ENCODE measurements at places on chromosomes 12 and 14. TPM values are rescaled to one million over a fixed set of nuclear protein-coding genes. Genes with fewer than 3 reads are reported as not detected.
A peak's percentile ranks its signal among the peaks of the same experiment; 100 is the strongest.

ENO2 gene
- total RNA-seq, result 41.9 TPM

DNA sequence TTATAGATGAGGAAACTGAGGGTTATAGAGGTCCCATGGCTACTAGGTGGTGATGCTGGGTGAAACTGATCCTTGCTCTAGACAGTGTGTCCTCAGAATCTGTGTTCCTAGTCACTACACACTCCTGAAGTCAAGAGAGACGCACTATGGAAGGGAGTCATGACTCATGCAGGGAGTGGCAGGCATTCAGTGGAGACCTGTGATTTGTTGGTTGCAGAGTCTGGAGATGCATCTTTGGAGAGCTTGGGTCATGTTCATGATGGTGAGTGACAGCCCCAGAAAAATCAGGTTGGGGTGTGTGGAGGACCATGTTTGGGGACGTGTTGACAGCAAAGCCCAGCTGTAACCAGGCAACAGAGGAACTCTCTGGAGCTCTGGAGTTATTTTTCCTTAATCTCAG lies 38.0 kb upstream of the FBXO21 start:
- no peak for DNase-seq
- H3K27me3 ChIP-seq, result peaks cover 5% of the 10 kb centered on the region
- H3K4me1 ChIP-seq, result no peaks in the 10 kb centered on the region
- H3K27ac ChIP-seq, result no peak overlapping the region
- no peaks in the 10 kb centered on the region for H3K36me3 ChIP-seq

DNA sequence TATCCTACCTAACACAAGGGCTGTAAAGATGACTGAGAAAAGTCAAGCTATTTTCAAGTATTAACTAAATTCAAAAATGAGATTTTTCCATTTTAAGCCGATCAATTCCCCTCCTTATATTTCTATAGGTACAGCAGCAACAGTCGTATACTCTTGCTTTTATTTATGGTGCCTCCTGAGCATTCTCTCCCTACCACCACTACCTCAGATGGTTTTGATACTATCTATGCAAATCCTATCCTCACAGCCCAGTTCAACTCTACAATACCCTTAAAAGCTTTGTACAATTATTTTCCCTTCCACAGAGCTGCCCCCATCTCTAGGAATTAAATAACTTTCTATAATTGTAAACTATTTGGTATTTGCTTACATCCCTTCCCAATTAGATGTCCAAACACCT lies 52.1 kb downstream of the GALC start:
- no peaks in the 10 kb centered on the region for H3K4me1 ChIP-seq
- no peak for DNase-seq
- no peaks in the 10 kb centered on the region for H3K27me3 ChIP-seq
- no peak overlapping the region for H3K27ac ChIP-seq

DNA sequence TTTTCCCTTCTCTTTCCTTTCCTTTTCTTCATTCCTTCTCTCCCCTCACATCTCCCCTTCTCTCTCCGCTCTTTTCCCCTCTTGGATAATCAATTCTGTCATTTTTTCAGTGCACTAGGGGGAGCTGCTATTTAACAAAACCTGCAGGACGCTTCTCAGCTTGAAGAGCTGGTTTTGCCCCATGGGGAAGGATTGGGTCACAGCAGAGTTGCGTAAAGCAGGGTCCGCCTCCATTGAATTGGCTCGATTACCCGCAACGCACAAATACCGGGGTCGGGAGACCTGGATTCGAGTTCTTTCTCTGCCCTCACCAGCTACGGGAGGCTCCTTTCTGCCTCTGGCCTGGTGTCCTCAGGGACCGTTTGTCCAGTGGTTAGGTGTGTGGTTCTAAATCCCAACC lies 42.1 kb upstream of the CHGA start:
- peak; percentile 48 for DNase-seq
- peaks cover 13% of the 10 kb centered on the region for H3K27me3 ChIP-seq

GRCh38 chr14:86055512-86056075 lies 525.6 kb downstream of the FLRT2 start:
- no peaks in the 10 kb centered on the region for H3K4me1 ChIP-seq
- H3K36me3 ChIP-seq, result no peaks in the 10 kb centered on the region
- H3K4me3 ChIP-seq, result no peak overlapping the region

IRF9 gene
- total RNA-seq, result 158 TPM

MMP17 gene
- total RNA-seq, result 2.5 TPM

GRCh38 chr12:79673354-79673753 lies 17.4 kb downstream of the PAWR start:
- H3K27me3 ChIP-seq, result no peaks in the 10 kb centered on the region
- H3K36me3 ChIP-seq, result no peaks in the 10 kb centered on the region
- H3K4me1 ChIP-seq, result peaks cover 8% of the 10 kb centered on the region
- no peak overlapping the region for H3K27ac ChIP-seq
- H3K4me3 ChIP-seq, result no peak overlapping the region

SLC5A8 gene
- total RNA-seq, result 1.3 TPM

DNA sequence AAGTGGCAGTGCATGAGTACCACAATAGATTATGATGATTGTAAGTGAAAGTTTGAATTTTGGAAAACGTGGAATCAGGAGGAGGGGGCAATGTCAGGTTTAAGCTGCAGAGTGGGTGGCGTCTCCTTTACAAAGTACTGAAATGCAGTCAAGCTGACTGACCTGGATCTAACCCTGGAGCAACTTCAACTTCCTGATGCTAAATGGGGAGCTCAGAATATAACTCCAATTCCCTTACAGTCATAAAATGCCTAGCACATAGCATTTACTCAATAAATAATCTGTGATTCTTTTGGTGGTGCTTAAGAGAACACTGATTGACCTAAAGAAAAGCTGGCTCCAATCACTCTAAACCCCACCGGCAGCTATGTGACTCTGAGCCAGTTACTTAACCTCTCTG lies 38.5 kb downstream of the CCDC60 start:
- no peak overlapping the region for H3K4me3 ChIP-seq
- peaks cover 19% of the 10 kb centered on the region for H3K4me1 ChIP-seq
- no peak for DNase-seq
- no peak overlapping the region for H3K27ac ChIP-seq
- H3K36me3 ChIP-seq, result no peaks in the 10 kb centered on the region

DNA sequence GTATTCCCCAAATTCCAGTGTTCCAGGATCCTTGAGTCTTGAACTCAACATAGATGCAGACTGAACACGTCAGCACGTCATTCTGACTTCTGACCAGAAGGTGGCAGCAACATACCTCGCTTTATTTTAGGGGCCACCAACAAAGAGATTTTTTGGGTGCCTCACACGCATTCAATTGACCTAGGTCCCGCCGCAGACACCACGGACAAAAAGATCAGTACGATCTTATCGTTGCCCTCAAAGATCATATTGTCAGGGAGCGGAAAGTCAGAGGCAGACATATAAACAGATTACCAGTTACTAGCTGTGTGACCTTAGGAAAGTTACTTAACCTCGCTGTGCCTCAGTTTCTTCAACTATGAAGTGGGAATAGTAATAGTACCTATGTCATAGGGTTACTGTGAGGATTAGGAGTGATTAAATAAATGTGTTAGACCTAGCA lies 6.5 kb upstream of the PRPH start:
- H3K4me3 ChIP-seq, result no peak overlapping the region
- DNase-seq, result no peak
- H3K4me1 ChIP-seq, result peaks cover 11% of the 10 kb centered on the region

PPM1H gene
- total RNA-seq, result 6.8 TPM

VSX2 gene
- total RNA-seq, result not detected

ATP5F1B gene
- total RNA-seq, result 319 TPM

- H3K36me3 ChIP-seq, result no peaks in the 10 kb centered on the region
- peaks cover 6% of the 10 kb centered on the region for H3K4me1 ChIP-seq
- H3K27ac ChIP-seq, result no peak overlapping the region
- DNase-seq, result no peak
- H3K4me3 ChIP-seq, result no peak overlapping the region
Observed at GRCh38 chr14:79581912-79582576, 629.3 kb downstream of the DIO2 start.

GRCh38 chr14:53542732-53543131 lies 389.6 kb upstream of the DDHD1 start:
- DNase-seq, result no peak
- H3K27ac ChIP-seq, result no peak overlapping the region
- H3K36me3 ChIP-seq, result no peaks in the 10 kb centered on the region
- H3K4me3 ChIP-seq, result no peak overlapping the region
- H3K27me3 ChIP-seq, result no peaks in the 10 kb centered on the region

All from lower lobe of right lung (tissue), 2 donors.